Caki2 (cell line): ENCODE measurements at places on chromosomes 6 and 20.
A peak's percentile ranks its signal among the peaks of the same experiment; 100 is the strongest.

DNA sequence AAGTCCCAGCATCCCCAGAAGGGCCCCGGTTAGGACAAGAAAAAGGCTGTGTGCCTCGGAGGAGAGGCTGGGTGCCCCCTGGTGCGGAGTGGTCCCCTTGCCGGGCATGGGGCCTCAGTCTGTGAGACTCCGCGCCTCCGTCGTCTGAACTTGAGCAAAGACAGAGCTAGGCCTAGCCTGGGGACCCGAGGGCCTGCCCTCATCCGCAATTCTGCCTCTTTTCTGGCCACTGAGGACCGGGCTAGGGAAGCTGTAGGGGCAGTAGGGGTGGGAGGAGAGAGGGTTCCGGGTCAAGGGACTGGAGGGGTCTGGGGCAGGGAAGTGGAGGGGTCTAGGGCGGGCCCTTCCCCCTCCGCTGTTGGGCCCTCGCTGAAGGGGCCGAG lies 550 bp upstream of the HSPA12B start:
- DNase-seq = no peak

DNA sequence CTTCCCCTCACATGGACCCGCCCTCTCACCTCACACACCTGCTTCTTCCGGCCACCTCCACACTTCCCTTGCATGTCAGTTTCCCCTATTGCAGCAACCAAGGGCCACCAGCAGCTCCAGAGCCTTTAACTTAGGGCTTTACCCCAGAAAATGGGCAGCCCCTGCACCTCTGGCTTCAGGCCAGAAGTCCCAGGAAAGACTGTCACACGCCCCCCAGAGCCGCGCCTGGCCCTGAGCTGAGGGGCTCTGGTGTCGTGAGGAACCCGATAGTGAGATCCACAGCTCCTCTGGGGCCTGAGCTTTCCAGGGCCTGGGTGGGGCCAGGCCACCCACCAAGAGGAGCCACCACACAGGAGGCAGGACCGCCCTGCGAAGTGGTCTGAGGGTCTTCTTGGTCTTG lies 182.4 kb downstream of the DLL1 start:
- DNase-seq = no peak

- DNase-seq = peak; percentile 67
Observed at GRCh38 chr20:44651684-44652423, at the start of gene ADA. Gene ADA, minus strand, starts transcription at chr20:44651699. Its CDS starts 92 bp downstream, at chr20:44651607.

- DNase-seq = no peak
Observed at GRCh38 chr6:104604685-104605084, 255.0 kb downstream of the HACE1 start.

DNA sequence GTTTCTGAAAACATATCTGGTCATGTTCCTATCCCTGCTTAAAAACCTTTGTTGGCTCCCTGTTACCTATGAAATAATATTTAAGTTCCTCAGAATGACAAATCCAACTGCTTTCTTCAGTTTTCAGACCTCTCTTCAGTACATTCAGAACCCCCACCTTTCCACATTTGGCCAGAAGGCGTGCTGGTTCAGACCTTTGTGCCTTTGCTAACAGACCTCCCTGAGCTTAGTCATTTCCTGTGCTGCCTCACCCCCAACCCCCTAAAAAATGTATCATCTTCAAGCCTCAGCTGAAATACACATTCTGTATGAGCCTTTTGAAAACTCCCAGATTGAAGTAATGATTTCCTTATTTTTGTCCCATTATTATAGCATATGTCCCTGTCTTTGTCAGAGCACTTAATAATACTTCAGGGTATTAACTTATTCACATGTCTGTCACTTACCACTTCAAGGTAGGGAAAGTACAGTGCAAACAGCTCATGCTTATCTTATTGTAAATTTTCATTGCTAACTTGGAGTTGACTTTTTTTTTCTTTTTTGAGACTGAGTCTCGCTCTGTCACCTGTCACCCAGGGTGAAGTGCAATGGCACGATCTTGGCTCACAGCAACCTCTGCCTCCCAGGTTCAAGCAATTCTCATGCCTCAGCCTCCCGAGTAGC lies 19.7 kb downstream of the FAM217A start:
- DNase-seq = peak; percentile 40

DNA sequence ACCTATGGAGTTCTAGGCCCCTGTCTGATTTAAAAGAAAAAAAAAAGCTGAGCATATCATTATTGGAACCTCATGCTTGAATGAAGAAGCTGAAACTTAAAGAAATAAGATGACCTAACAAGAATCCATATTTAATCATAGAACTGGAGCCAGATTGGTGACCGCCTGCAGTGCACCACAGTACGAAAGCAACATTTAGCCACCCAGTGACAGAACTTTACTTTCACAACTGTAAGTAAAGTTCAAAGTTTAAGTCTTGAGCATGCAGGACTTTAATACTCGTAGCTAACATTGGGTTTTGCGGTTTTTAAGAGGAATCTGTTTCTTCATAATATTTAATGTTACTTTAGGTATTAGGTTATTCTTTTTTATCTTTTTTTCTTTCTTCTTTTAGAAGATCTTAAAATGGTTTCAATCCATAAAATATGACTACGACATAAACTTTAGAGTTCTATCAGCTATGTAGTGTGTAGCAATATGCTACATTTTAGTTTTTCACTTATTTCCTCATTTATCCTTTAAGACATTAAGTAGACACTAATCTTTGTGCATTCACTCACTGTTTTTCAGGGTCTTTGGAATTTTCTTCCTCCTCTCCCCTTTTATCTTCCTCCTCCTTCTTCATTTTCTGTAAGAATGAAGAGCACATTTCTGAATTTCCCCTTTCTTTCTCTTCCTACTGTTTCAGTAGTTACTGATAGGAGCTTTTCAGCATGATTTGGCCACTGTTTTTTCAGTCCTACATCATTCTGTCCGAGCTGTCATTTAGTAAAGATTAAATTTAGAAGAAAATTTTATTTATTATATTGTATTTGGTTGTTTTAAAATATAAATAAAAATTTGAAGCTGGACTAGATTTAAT lies 514.1 kb downstream of the GRIK2 start:
- DNase-seq = no peak

DNA sequence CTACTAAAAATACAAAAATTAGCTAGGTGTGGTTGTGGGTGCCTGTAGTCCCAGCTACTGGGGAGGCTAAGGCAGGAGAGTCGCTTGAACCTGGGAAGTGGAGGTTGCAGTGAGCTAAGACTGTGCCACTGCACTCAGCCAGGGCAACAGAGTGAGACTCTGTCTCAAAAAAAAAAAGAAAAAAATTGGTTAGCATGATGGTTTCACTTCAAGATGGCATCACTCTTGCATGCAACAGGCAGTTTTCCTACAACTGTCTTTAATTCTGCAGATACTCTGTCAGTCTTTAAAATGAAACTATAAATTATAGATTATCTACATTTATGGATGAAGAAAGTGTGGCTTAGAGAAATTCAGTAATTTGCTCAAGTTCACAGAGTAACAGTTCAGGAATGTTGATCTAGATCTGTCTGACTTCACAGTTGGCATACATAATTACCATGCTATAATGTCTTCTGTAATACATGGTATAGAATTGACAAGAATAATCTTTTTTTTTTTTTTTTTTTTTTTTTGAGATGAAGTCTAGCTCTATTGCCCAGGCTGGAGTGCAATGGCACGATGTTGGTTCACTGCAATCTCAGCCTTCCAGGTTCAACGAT lies 27.0 kb downstream of the ITCH start:
- DNase-seq = no peak

DNA sequence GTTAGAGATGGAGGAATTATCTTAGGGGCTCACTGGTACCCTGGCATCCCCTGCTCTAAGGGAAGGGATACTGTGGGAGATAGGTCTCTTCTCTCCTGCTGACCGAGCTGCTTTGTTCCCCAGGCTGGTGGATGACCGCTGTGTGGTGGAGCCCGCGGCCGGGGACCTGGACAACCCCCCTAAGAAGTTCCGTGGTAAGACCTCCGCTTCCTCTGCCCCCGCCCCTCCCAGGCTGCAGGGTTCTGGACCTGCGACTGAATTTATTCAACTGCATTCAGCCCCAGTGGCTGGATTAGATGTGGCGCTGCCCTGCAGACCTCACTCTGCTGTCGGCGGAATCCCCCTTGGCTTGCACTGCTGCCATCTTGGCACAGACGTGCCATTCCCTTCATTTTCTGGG lies 19.2 kb downstream of the ITPR3 start:
- no peak for DNase-seq

DNA sequence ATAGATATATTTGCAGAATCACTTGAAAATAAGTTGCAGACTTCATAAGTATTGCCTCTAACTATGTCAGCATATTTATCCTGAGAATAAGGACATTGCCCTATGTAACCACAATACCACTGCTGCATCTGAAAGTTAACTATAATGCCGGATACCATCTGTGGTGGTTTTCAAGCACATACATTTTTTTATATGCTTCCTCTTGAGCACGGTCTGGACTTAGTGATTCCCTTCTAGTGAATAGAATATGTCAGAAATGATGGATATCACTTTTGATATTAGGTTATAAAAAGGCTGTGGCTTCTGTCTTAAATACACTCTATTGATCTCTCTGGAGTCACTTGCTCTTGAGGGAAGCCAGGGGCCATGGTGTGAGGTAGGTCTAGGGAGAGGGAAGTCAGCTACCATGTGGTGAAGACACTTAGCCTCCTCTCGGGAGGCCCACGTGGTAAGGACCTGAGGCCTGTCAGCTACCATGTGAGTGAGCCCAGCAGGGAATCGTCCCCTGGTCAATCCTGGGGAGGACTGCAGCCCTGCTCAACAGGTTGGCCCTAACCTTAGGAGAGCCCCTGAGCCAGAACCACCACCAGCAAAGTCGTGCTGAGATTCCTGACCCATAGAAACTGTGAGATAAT lies 57.5 kb downstream of the CCDC170 start:
- no peak for DNase-seq
